NCI-H226 (cell line): ENCODE measurements at places on chromosomes 2 and 18.

DNA sequence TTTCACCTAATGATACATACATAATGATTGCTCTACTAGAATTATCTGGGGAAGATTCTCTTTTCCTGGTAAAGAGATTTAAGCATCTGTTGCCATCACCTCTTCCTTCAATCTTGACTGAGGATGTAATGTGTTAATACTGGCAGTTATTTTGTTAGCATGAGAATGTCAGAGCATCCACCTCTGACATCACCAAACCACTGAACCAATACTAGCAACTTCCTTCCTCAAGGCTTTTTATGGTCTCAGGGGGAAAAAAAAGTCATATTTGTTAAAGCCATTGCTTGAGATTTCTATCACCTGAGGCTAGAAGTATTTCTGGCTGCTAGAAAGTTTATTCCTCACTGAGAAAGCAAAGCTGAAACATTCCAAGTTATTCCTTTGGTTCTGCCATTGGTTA is 48.5 kb downstream of the DSEL start:
- no peak for DNase-seq

DNA sequence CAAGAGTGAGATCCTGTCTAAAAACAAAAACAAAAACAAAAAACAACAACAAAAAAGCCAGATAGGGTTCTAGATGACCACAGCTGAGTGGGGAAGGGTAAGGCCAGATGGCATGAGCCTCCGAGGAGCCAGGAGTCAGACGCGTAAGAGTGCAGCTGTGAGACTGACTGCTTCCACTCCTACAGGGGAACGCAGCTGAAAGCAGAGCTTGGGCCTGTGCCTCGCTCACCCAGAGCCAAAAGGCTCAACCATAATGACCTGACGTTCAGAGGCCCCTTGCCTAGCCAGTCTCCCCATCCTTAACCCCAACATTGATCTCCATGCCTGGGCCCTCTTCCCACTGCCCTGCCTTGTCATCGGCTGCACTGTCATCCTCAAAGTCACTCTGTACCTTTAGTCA is 26.5 kb upstream of the NCL start:
- DNase-seq = no peak

DNA sequence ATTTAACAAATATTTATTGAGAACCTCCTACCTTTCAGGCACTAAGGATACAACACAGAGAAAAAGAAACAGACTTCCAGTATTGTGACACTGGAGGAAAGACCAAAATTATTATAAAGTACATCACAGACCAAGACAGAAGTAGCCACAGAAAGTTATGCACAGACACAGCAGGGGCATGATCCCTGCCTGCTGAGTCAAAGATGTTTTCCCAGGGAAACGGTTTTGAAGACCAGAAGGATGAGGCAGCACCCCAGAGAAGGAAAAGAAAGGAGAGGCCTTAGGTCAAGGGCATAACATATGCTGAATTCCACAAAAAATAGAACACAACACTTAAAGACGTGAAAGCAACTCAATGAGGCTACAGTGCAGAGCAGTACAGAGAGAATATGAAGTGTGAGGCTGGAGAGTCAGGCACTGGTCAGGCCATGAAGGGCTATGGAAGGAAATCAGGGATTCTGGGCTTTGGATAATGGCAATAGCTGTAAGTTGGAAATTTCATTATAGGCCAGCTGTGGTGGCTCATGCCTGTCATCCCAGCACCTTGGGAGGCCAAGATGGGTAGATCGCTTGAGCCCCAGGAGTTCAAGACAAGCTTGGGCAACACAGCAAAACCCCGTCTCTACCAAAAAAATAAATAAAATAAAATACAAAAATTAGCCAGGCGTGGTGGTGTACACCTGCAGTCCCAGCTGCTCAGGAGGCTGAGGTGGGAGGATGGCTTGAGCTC is 8.2 kb downstream of the ADAM17 start:
- DNase-seq = no peak

GRCh38 chr2:121075641-121076497 is 209.1 kb downstream of the TFCP2L1 start:
- DNase-seq = peak; percentile 37

- no peak for DNase-seq
Measured at GRCh38 chr18:75320506-75320905, 107.0 kb downstream of the SMIM21 start.

- DNase-seq = no peak
Measured at GRCh38 chr18:50711386-50711785, 108.4 kb downstream of the MRO start.

DNA sequence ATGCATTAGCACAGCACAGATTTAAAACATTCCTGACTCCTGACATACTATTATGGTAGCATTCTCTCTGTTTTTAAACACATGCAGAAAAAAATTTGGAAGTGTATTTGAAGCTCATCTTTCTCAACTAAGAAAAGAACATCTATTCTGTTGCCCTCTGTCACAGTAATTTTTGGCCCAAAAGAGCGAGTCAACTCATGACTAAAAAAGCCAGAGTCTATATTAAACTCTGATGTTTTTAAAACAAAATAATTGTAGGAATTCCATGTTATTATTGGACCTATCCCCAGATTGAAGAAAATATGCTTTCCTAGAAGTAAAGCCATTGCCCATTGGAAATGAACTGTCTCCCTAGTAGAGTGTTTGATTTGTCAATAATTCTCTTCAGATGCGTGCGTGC is 96.7 kb downstream of the CRIM1 start:
- DNase-seq = no peak

DNA sequence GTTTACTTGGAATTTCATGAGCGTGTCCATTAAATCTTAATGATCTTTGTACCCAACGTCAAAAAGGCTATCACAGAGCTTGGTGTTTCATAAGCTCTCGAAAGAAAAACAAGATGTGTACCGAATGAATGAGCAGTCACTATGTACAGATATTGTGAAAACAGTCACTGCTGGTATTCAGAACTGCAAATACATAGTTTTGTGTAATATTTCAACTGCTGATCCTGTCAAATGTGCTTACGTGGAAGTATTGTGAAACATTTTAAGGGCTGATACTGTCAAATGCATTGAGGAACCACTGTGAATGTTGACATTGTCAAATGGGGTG is 184.2 kb upstream of the KLHL29 start:
- DNase-seq = no peak

DNA sequence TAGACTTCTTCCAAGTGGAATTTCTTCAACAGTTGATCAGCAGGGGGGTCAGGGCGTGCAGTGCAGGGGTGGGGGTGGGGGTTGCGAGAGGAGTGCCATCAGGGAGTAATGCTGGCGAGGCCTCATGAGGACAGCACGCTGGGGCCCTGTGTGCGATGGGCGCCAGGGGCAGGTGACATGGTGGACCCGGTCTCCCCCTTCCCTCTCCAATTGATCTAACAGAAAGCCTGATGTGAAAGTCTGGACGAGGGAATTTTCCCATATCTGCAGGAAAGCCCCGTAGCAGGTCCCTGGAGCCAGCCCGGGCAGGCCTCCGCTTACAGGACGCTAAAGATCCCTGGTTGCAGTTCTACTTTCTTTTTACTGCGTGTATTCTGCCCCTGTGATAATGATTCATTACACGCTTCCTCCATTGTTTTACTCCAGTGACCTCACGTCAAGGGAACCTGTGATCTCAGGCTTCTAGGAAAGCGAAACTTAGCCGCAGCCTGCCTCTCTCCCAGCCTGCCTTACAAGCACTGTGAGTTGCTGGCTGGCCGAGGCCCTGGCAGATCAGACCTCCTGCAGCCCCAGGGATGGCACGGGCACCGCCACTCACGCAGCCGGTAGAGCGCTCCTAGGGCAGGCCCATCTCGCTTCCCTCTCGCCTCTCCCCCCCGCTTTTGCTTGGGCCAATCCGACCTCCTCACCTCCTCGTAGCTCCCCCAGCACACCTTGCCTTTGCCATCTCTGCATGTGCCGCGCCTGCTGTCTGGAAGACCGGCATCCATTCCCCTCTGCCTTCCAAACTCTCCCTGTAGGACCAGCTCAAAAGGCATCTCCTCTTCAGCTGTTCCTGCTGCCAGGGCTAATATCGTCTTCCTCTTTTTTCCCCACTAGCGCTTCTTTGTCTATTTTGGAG is 19.2 kb downstream of the NEURL3 start:
- DNase-seq = no peak

GRCh38 chr2:38075507-38076151 is at the start of gene CYP1B1:
TSS of gene CYP1B1 (minus strand) at chr2:38076151. CDS start at chr2:38075388, 763 bp downstream.
- DNase-seq = no peak

- DNase-seq = no peak
Measured at GRCh38 chr18:29217124-29217915, 1040.4 kb upstream of the CDH2 start.

- DNase-seq = no peak
Measured at GRCh38 chr2:9696731-9697130, 65.9 kb upstream of the YWHAQ start.

- DNase-seq = no peak
Measured at GRCh38 chr18:80145196-80145804, 36.2 kb downstream of the ADNP2 start.

DNA sequence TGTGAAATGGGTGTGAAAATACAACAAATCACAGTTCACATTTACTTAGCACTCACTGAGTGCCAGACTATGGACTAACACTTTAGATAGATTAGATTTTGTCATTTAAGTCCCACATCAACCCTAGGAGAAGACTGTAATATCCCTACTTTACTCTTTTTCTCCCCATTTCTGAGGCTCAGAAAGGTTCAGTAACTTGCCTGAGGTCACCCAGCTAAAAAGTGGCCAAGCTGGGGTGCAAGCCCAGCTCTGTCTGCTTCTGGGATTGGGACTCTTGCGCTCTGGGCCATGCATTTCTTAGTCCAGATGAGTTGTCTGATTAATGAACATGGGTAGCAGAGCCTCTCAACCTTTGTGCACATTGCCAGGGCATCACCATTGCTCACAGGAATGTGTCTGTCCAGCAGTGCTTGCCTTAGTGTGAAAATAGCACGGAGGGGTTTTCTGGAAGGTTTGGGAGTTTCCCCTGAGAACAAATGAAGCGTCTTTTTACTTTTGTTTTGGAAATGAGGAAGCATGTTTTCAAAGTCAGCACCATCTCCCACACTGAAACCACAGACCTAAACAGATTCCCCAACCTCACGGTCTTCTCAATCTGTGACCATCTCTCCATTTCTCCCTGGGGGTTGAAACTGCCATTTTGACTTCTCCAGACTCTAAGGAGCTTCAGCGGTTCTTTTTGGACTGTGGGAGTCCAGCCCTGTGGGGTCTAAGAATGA is 31.9 kb downstream of the NRP2 start:
- no peak for DNase-seq

DNA sequence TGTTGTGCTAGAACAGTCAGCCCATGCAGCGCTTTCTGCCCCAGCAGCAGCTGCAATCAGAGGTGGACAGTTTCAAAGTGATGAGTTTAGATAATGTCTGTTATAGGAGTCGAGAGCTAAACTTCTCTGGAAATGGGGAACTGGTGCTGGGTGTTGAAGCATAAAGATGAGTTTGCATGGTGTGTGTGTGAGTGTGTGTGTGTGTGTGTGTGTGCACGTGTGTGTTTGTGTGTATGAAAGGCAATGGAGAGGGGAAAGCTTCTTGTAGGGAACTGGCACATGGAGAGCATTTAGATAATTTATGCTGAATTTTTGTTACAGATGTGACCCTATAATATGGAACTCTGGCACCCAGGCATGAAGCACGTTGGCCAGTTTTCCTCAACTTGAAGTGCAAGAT is 22.7 kb downstream of the ICOS start:
- no peak for DNase-seq

DNA sequence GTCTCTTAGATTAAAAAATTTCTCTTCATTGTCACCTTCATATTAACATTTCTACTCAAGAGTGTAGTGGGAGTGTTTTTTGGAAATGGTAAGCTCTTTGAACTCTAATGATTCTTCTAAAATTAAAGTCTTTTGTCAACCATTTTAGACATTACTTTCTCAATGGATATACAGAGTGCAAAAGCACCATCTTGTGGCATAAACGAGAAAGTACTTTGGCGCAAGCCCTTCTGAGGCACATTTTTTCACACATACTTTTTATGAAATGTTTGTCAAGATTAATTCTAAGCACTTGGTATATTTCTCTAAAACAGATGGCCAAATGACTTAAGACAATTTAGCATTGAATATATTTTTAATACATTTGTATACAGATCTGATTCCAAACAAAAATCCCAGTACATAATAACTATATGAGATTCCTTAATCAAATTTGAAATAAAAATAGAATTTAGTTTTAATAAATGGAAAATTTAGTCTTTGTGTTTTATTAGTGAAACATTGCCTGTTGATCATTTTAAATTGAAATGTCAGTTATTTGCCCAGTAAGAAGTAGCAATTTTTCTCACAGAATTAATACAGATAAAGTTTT is 63.3 kb upstream of the GALNT5 start:
- peak; percentile 35 for DNase-seq

DNA sequence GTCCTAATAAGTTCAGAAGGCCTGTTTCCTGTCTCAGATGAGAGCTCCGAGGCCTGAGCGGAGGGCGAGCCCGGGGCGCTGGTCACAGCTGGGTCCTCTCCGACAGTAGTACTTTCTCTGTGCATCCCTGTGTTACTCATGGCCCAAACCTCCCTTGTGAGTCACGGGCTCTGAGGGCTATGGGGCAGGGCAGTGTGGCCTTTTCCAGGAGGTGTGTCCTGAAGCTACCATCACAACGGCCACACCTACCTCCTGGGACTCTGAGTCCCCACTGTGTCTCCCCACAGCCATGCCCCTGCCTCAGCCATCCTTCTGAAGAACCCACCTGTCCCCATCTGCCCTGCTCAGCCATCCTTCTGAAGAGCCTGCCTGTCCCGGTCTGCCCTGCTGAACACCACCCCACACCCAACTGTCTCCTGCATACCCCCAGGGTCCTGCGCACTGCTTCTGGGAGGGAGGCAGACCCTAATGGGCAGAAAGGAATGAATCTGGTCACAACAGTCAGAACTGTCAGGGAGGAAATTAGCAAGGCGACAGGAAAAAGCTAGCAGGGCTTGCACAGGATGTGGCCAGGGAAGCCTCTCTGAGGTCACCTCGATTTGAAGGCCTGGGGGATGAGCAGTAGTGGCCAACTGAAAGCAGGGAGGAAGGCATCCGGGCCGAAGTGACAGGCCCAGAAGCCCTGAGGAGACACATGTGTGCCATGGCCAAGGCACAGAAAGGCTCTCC is 145.4 kb upstream of the RIOK3 start:
- DNase-seq = peak; percentile 27

- no peak for DNase-seq
Measured at GRCh38 chr2:159550231-159550630, 66.1 kb downstream of the BAZ2B start.

DNA sequence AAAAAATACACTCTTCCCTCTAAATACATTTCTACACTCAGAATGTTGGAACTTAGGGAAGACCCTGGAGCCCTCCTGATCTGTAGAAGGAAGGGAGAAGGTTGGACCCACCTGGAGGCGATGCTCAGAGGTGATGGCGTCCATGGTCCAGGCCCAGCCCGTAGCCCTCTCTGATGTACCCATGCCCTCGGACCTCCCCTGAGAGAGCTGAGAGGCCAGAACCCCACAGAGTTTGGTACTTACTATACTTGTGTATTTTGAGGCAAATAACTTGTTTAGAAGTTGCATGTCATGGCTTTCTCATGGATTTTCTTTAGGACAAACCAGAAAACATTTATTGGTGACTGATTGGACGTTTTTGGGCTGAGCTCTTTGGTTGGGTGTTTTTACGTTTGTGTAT is 10.5 kb downstream of the CTDP1 start:
- no peak for DNase-seq

- DNase-seq = peak; percentile 79
Measured at GRCh38 chr18:22169889-22170420, 566 bp downstream of the GATA6 start.

GRCh38 chr18:57207124-57207916 is 60.4 kb downstream of the BOD1L2 start:
- DNase-seq = no peak

- DNase-seq = no peak
Measured at GRCh38 chr2:88090446-88091283, 23.0 kb downstream of the SMYD1 start.

- no peak for DNase-seq
Measured at GRCh38 chr2:229050133-229050532, 221.0 kb downstream of the PID1 start.
